ENCODE measurements at places on chromosomes 5 and 9.

DNA sequence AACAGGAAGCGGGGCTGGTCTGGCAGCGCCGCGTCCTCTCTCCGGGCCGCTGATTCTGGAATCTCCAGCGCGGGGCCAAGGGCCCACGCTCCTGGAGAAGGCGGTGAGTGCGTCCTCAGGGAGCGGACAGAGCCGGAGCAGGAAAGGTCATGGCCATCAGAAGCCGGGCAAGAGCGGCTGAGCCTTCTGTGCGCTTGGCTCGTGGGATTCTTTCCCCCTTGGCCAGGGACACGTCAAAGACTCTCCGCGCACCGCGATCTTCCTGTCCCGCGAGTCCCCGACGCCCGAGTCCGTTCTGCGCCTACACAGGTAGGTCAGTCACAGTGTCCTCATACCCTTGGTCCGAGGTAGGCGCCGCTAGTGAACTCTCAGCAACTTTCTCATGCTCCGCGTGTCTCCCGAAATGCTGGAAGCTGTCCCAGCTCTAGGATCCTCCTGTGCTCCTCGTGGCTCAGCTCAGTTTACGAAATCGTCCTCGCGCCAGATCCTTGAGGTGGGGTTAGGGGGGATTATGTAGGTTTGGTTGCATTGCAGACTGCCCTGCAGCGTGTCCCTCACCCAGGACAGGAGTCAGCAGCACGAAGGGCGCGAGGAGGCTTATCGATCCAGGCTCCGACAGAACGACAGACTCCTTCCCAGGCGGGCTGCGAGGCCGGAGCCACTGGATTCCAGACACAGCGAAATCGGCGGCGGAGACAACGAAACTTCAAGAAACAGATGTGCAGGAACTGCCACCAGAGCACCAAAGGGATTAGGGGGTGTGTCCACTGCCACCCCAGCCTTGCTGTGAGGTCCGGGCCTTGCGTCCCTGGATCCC, 8.7 kb downstream of the LHX6 start:
- DNase-seq: no peak

GRCh38 chr5:137672001-137672400, 63.9 kb downstream of the KLHL3 start:
- DNase-seq: no peak

DNA sequence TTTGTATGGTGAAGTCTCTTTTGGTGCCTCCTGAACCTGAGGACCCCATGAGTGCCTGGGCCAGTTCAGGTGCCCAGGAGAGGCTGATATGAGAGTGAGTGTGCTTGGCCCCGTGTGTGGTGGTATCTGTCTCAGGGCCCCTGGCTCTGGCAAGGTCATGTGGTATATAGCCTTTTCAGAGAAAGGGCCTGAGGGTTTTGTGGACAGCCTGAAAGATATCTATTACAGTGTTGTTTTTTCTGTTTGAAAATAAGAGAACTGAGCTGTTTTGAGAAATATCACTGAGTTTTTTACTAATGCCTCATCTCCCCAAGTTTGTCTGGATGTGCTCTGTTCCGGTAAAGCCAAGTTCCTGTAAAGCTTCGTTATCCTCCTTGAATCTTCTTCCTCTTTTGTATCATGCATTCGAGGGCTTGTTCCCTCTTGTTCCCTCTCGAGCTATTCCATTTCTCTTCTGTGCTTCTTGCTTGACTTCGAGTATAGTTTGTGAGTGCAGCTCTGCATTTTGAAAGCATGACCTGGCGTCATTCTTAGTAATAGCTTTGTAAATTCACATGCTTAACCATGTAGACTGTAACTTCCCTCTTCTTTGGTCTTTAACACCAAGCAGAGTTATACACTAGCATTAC, 122.3 kb downstream of the MAST4 start:
- DNase-seq: no peak

DNA sequence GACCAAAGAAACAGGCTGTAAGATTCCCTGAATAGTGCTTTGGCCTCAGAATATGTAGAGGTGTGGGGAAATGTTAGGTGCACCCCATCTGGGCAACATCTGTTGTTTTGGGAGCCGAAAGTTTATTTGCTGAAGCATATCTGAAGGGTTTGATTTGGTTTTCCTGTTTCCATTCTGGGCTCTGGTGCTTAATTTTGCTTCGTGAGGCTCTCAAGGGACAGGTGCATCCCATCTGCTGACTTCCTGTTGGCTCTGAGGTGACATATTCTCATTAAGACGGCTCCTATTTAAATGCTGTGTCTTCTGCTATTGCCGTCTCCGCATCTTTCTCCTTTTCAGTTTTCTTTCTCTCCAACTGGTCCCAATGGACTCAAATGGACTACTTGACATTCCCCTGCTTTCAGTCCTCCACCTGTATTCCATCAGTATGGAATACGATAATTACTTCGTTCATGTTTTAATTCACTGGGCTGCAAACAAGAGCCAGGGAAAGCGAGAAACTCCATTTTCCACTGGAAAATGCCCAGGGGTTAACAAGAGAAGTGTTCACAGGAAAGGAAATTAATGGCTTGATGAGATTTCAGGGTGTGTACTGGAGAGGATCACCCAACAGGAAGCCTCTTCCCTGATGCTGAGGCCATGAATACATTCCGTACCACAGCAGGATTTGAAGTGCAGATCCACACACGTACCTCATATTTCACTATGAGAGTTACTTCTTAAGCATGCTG, 104.0 kb downstream of the MTX3 start:
- no peak for DNase-seq

DNA sequence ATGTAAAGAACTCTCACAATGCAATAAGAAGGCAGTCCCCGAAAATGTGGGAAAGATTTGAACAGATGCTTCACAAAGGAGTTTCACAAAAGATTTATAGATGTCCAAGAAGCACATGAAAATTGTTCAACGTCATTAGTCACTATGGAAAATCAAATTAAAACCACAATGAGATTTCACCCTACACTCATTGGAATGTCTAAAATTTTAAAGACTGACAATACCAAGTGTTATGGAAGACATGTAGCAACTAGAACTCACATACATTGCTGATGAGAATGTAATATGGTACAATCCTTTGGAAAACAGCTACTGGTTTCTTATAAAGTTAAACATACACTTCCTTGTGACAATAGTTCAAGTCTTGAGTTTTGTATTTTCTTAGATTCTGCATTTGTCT, 11.0 kb upstream of the RECK start:
- DNase-seq: no peak

GRCh38 chr5:158792976-158793375, 306.7 kb downstream of the EBF1 start:
- DNase-seq: no peak

DNA sequence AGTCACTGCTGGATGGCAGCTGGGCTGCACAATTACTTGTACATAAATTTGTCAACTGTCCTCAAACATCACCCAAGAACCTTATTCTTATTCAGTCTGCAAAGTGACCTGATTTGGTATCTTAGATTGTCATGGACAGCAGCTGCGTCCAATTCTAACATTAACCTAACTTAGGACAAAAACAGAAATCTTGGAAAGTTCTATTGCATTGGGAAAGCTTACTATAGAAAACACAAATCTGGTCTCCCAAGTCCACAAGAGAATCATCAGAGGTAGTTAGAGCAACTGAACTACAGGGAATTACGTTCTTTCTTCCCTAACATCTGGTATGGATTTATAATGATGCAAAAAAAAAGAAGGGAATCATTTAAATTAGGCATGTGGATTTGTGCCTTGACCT, 283.9 kb downstream of the NR2F1-AS1 start:
- DNase-seq: no peak

GRCh38 chr9:113875459-113876150, 504 bp upstream of the ZNF618 start:
- no peak for DNase-seq

Data from posterior cingulate gyrus (tissue), 11 donors.